ENCODE measurements at places on chromosomes 11 and 22.

DNA sequence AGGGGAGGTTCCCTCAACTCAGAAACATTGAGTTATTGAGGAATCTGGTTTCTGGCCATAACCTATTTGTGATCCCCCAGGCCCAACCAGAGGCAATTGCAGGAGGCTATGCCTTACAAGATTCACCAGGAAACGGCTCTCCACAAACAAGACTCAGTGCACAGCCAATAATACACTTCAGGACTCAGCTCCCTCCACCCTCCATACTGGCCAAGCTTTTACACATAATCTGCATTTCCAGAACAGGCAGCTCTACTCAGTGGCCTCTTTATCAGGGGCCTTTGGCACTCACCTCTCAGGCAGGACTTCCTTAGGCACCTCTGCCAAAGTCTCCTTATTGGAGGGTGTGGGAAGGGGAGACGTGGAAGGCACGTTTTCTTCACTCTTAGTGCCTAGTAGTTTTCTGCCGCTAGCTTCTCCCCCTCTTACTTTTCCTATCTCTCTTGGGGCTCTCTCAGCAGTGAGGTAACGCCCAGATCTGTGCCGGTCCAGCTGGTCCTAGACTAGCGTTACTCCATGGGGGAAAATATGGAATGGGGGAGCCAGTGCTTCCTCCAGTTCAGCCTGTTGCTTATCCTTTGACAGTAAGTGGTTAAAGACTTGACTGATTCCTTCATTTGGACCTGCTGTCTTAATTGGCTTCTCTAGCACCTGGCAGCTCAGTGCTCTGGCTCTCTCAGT is 62.8 kb upstream of the ANO3 start:
- DNase-seq: no peak

DNA sequence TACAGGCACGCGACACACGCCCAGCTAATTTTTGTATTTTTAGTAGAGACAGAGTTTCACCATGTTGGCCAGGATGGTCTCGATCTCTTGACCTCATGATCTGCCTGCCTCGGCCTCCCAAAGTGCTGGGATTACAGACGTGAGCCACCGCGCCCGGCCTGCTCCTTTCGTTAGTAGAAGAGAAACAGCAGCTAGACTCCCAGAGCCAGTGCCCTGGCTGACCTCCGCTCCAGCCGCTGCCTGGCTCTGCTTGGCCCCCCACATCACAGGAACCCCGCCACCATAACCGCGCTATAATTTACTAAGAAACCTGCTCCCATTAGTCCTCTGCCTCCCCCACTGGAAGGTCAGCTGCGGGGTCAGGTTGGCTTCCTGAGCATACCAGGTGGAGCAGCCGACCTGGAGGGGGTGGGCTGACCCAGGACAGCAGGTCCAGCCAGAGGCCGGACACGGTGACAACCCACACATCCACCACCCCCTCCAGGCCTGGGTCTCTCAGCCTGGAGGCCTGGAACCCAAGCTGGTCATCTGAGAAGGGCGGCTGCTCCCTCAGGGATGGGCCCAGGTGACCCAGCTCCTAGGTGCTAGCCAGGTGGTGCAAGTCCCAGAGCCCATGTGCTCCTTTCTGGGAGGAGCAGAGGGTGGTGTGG is 7.5 kb upstream of the POLDIP3 start:
- no peak for DNase-seq

GRCh38 chr22:40022536-40023240 is 27.9 kb downstream of the FAM83F start:
- DNase-seq: no peak

DNA sequence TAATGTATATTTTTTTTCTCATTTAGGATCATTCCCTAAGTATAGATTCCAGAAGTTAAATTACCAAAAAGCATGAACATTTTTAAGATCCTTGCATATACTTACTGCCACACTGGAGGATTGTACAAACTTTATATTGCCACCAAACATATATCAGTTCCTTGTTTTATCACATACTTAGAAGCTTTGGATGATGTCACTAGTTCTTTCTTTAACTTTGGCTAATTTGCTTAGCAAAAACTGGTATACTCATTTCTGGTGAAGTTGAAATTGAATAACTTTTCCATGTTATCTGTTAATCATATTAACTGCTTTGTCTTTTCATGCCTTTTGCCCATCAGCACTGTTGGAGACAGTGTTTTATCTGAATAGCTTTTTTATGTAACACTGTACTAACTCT is 31.6 kb upstream of the PRDM10 start:
- DNase-seq: no peak

DNA sequence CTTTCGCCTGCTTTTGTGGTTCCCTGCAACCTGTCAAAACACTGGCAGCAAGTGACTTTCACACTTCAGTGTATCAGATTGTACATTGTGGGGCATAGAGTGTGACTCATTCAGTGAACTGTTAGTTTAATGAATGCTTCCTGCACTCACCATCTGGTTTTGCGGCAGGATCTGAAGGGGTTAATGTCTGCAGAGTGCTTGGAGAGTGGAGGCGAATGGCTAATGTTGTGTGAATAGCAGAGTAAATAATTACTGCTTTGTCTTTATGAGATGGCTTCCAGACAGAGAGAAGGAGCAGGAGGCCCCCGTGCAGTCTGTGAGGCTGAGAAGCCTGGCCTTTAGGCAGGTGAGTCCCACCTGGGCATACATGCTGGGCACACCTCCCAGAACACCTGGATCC is 454.3 kb upstream of the KIRREL3 start:
- no peak for DNase-seq

DNA sequence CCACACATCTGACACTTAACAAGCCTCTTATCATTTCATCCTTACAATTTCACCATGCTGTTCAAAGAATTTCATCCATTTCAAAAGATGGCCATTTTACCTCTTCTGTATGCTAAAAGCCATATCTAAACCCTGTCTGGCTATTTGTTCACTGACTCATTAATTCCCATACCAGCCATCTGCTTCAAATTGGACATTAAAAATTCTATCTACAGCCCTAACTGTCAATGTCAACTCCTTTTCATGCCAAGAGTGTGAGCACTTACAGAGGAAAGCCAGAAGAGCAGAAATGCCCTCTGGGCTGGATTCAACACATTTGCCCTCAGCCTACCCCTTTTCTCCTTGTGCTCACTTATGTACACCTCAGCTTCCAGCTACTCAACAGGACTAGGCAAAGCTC is 59.2 kb downstream of the SYTL2 start:
- no peak for DNase-seq

DNA sequence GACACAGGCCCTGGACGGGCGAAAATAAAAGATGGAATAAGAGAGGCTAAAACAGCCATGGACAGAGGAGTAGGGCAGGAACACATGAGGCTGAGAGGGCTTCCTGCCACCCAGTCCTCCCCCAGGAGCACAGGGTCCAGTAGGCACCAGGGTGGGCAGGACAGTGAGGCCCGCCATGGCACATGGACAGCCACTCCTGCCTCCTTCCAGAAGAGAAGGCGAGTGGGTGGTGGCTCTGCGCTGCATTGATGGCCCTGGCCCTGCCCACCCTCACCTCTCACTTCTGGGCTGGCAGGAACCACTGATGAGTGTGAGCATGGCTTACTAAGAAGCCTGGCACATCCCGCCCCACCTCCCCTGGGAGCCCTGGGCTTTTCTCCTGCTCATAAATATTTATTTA is 51.2 kb downstream of the TPBGL start:
- no peak for DNase-seq

DNA sequence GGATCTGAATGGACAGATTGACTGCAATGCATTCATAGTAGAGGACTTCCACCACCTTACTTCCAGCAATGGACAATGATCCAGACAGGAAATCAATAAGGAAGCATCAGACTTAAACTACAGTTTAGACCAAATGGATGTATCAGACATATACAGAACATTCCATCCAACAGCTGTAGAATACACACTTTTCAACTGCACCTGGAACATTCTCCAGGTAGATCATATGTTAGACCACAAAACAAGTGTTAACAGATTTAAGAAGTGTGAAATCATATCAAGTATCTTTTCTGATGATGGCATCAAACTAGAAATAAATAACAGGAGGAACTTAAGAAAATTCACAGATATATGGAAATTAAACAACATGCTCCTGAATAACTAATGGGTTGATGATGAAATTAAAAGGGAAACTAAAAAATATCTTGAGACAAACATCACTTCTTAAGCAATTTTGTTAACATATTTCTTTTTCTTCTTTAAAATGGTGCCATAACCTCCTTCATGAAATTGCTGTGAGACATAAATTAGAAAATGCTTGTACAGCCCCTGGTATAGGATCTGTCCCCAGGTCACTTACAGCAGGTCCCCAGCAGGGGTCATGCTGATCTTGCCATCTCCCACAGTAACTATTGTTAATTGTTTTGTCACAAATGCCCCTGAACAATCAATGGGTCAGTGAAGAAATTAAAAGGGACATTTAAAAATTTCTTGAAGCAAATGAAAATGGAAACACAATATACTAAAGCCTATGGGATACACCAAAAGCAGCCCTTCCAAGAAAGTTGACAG is 100.0 kb upstream of the OR4B1 start:
- no peak for DNase-seq

DNA sequence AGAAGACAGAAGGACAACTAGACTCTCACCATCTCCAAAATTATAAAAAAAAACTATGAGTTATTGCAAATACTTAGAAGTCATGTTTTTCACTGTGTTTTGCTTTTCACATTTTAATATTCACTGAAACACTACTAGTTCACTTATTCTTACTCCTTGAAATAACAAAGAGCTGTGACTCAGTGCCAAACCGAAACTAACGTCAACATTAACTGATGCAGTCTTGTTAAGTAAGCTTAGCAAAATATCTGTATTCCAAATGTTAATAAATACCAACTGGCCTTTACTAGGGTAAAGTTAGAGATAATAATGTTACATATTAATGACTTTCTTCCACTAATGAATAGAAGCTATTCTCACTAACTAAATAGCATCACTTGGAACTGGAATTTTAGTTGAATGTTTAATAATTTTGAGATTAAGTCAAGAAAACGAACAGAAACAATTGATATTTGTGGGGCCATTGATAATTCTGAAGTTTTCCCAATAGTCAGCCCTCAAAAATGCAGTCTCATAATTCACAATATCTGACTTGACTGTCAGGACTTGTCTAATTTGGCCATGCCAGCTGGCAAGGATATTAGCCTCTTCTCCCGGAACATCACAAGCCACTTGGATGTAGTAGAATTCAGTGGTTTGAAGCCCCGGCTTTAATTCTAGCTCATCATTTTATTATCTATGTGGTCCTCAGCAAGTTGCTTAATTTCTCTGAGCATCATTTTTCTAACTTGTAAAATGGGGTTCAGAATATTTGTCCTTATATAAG is 230.1 kb upstream of the DDI1 start:
- DNase-seq: no peak

DNA sequence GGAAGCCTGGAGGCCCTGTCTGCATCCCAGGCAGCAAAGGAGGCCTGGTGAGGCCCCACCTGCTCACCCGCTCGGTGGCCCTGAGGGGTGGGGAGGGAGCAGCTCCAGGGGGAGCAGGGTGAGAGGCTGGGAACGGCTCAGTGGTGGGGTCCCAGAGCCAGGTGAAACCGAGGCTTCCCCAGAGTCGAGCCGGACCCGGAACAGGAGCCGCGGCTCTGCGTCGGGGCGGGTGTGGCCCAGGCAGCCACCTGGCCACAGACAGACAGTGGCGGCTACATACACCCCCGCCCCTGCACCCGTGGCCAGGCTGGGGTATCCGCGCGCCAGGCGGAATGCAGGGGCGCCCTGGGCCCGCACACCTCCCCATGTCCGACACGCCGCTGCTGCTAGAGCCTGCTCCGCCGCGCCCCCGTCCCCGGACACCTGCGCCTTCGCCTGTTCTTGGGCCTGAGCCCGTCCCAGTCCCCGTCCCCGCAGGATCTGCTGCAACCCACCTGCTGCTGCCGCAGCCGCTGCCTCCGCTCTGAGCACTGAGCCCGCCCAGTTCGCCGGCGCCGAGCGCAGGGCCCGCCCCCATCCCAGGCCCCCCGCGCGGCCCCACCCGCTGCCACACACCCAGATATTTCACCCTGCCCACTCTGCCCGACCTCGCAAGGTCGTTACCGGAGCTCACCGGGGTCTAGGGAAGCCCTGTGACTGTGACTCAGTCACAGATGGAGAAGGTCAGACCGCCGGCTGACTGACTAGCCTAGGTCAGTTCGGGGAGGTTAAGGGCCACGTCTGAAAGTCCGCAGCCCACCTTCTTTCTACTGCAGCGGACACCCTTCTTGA is at the start of gene SLC7A4:
SLC7A4 (minus strand) TSS at position 525 of the 831 bp plus-strand sequence. CDS start 749 bp downstream, outside the sequence.
- peak; percentile 67 for DNase-seq

GRCh38 chr11:94802501-94802900 is 34.3 kb downstream of the AMOTL1 start:
- no peak for DNase-seq

DNA sequence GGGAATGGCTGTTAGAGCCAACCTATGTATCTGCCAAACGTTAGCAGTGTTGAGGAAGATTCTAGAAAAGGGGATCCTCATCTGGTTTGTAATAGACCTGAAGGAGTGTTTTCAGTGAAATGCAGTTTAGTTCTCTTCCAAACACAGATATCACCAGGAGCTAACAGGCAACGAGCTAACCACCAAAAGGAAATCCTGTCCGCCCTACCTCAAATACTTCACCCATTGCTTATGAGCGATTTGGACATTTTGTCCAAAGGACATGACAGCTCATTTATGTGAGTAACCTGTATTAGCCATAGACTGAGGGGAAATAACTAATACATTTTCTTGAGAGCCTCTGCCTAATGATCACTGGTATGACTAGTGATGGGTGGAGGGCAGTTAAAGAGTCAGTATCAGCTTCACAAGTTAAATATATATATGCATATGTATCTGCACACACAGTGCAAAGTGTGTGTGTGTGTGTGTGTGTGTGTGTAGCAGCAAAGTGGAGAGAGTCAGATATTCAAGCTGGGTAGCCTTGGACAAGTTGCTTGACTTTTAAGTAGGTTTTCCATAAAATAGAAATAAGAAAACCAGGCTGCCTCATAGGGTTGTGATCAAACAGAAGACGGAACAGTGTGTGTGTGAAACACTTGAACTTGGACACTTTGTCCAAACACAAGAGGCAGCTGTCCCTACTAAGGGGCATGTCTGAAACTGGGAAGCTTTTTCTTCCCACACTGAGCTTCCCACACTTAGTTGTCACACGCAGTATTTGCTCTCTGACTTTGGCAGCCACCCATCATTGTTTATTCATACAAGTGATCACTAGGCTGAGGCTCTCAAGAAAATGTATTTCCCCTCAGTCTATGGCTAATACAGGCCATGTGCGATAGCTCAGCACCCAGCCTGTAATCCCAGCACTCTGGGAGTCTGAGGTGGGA is 940 bp upstream of the C11orf91 start:
- DNase-seq: no peak

- DNase-seq: no peak
These were observed 1455.3 kb downstream of the BRD1 start for GRCh38 chr22:48372390-48372789.
